GM13977 (cell line): ENCODE measurements at places on chromosomes 7 and 10.

DNA sequence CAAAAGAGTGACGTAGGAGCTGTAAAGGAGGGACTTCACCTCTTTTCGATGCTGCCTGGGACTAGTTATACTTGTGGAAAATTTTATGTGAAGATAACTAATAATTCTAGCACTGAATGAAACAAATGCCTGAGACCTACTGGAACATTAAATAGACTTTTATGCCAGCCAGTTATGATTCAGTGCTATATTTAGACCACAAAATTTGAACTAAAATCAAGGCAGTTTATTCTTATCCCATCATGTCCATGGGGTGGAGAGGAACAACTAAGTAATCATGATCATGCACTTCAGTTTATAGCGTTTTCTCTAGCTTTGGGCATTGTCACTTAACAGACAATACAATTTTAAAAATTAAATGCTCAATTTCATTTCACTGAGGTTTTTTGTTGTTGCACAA lies 76.7 kb downstream of the ZEB1 start:
- DNase-seq = no peak

DNA sequence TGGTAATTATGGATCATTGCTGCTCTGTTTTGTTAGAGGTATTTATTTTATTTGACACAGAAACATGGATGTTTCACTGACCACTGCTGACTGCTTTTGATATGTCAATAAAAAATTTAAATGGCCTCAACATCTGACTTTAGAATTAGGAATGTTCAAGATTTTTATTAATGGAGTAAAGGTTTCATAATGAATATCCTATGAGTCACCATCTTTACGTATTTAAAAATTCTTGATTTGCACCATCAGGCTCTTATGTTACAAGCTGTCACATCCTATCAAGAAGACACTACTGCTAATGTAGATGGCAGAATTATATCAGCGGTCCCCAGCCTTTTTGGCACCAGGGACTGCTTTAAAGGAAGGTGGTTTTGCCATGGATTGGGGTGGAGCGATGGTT lies 578.7 kb upstream of the NRP1 start:
- DNase-seq = no peak

GRCh38 chr10:95388109-95388471 lies 97.3 kb upstream of the PDLIM1 start:
- DNase-seq = no peak

- no peak for DNase-seq
Observed at GRCh38 chr10:31384589-31384949, 65.6 kb downstream of the ZEB1 start.

DNA sequence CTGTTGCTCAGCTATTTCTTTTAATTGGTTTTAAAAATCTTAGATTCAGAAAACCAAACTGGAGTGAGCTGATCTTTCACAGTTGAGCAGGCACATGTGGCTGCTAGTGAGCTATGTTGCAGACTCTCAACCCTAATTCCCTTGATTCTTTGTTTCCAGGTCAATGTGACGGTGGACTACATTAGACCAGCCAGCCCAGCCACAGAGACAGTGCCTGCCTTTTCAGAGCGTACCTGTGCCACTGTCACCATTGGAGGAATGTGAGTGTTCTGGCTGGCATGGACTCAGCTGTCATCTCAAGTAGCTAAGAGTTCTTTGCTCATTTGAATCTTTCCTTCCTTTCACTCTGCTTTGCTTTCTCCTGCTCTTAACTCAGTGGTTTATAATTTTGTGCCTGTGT lies 187.1 kb downstream of the LRRC4 start:
- no peak for DNase-seq

DNA sequence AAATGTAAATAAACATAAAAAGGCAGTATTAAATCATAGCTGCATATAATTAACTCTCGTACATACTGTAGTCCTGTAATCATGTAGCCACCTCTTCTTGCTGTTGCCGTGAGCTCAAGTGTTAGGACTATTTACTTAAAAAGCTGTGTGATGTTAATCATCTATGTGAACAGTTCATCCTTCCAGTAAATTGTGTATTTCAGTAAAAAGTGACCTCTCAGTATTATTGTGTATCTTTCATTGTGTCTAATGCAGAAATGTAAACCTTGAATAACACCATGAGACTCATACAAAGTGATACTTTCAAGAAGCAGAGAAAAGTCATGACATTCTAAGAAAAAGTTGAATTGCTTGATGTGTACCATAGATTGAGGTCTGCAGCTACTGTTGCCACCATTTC lies 38.0 kb downstream of the ADD3 start:
- DNase-seq = no peak

GRCh38 chr7:45220846-45221618 lies 63.4 kb downstream of the RAMP3 start:
- DNase-seq = no peak

DNA sequence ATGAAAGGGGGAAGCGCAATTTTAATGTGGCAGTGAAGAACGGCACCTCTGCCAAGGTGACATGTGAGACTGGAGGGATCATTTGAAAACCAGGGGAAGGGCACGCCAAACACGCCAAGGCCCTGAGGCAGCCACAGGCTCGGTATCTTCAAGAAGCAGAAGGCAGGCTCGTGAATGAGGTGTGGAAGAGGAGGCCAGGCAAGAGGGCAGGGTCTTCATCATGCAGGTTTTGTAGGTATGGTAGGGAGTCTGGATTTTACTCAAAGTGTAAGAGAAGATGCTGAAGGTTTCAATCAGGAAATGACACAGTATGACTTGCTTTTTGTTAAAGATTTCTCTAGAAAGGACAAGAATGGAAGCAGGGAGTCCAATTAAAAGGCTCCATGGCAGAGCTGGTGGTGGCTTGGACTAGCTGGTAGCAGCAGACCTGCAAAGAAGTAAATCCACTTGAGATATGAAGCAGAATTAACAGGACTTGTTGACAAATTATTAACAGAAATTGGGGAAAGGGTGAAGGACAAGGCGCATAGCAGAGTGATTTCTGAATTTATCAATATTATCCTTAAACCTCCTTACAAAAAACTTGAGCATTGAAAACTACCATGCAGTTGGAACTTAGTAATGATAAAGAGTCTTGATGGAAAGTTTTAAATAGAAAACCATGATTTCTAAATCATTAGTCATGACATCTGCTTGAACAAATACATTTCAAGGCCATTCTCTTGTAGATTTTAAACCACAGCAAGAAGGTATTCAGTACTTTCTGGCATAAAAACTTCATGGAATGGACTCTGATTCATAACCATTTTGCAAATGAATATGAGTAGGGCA lies 70.4 kb downstream of the COA1 start:
- peak; percentile 52 for DNase-seq

DNA sequence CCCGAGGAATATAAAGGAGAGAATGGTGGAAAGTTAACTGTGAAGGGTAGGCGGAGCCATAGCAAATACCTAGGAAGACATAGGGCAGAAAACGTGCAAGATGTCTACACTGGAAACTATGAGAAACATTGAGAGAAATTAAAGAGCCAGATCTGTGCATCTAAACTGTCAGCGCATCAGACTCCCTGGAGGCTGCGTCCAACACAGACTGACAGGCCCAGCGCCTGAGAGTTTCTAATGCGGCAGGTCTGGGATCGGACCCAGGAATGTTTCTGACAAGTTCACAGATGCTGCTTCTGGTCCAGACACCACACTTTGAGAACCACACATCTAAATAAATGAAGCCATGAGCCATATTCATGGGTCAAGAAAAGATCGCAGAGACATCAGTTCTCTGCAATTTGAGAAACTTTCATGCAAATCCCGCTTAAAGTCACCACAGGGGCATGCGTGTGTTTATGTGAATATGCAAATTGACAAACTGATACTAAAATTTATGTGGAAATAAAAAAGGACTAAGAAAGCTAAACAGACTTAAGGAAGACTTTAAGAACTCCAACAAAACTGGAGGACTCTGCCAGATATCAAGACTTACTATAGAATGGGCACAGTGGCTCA lies 38.8 kb downstream of the PROSER2 start:
- no peak for DNase-seq

DNA sequence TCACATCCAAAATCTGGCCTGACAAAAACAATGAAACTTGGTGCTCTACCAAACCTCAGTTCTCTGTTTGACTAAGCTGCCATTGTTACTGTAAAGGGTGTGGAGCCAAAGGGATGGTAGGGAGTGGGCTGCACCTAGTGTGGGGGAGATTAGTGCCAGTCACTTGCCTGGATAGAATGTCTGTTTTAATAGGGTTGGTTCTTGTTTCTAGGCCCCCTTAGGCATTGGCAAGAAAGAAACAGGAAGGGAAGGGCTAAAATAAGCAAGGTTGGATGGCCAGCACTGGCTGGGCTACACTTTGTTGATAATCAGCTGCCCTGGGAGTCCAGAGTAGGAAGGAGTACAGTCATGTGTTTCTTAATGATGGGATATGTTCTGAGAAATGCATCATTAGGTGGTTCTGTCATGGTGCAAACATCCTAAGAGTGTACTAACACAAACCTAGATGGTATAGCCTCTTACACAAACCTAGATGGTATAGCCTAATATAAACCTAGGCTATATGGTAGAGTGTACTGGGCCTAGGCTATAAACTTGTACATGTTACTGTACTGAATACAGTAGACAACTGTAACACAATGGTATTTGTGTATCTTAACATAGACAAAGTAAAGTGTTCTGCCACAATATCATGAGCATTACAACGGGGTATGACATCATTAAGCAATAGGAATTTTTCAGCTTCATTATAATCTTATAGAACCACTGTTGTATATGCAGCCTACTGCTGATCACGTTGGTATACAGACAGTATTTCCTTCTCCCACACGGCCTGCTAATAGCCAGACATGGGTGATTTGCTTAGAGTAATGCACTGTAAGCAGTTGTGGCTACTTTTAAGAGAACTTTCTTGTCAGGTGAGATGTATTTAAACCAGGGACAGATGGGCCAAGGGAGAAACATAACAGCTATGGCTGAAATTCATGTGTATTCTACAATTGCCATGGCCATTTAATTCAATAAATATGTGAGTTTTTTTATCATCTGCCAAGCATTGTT lies 15.4 kb downstream of the BBIP1 start:
- DNase-seq = no peak

- DNase-seq = no peak
Observed at GRCh38 chr7:150413640-150414081, 34.5 kb downstream of the ZNF775 start.

DNA sequence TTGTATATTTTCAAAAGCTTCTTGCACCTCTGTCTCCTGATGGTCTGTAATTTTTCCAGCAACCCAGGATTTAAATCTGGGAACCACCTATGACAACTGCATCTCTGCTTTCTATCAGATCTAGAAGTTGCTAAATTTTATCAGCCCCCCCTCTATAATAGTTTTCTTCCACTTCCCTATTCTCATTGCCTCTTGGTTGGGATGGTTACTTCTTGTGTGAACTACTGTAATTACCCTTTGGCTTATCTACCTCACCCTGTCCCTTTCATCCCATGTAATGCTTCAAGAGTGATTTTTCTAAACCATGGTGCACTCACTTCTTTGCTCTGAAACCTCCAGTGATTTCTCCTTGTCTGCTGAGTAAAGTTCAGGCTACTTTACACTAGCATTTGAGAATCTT lies 92.3 kb downstream of the BMPR1A start:
- DNase-seq = no peak

DNA sequence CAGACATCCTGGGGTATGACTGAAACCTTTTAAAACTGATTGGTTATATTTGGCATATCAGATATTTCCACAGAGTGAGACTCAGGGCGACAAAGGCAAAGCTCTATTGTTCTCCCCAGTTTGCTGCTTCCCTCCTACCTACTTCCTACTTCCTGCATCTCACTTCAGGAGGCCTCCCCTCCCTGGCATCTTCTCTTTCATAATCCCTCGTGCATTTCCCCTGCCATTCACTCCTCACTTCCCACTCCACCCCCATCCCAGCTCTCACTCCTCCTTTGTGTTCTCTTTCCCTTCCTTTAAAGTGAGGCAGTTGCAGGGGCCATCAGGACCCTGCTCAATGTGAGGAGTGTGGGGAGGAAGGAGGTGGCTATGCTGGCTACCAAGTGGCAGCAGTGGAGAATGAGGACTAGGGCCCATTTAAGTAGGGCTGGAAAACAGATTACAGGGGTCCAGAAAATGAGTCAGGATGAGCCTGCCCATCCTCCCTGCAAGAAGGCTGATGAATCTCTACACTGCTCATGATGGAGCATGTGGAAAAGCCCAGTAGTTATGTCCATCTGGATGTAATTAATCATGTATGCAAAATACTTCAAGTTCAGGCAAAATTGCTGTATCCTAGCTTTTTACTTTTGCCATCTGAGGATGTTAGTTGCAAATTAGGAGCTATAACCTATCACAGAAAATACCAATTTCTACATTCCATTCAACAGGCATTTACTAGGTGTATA lies 311.8 kb upstream of the IMMP2L start:
- no peak for DNase-seq

GRCh38 chr7:21544715-21545114 lies 1.9 kb downstream of the DNAH11 start:
- DNase-seq = no peak

DNA sequence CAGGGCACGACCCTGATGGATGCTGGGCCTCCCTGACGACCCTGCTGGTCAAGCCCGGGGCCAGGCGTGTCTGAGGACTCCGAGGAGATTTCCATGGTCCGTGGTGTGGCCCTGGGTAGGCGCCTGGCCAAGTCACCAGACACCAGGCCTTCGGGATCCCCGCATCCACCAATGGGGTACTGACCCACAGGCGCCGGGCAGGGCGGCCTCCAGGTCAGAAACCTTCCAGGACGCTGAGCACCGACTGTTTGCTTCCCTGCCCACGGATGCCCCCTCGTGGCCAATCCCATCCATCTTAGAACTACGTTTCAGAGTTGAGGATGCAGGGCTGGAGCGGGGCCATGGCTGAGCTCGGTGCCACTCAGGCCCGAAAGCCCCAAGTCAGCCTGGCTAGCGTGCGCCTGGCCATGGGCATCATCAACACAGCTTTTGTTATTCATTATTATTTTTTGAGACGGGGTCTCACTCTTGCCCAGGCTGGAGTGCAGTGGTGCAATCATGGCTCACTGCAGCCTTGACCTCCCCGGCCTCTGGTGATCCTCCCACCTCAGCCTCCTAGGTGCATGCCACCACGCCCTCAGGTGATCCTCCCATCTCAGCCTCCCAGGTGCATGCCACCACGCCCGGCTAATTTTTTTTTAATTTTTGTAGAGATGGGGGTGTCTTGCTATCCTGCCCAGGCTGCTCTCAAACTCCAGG lies 7.1 kb upstream of the AMZ1 start:
- peak; percentile 84 for DNase-seq

DNA sequence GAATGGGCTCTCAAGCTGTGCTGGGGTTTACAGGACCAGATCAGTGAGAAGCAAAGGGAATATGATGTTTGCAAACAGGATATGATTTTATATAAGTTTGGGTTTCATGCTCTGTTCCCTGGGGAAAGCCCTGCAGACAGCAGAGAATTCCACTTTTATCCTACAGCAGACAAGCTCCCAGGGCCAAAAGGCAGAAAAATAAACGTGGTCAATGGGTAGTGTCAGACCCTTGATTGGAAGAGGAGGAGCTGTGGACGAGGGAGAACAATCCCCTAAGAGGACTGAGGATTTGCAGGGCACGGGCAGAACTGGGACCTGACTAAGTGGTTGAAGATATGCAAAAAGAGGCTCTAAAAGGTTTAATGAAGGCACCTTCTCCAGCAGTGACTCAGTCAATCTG lies 275.3 kb downstream of the HDAC9 start:
- no peak for DNase-seq
